Stimulated activated CD4-positive, alpha-beta T cell treated with anti-CD3 and anti-CD28 coated beads, Interleukin-1b, Interleukin-23, amount 100 ng/mL, for 4 hours (primary cell): ENCODE measurements at places on chromosomes 7 and 10.
A peak's percentile ranks its signal among the peaks of the same experiment; 100 is the strongest.

DNA sequence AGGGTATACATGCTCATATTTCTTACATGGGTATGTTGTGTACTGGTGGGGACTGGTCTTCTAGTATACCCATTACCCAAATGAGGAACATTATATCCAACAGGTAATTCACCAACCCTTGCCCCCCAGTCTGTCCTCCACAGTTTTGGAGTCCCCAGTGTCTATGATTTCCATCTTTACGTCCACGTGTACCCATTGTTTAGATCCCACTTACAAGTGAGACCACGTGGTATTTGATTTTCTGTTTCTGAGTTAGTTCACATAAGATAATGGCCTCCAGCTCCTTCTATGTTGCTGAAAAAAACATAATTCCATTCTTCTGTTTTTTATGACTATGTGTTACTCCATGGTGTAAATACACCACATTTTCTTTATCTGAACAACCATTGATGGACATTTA lies 49.3 kb upstream of the CYP2C9 start:
- no peak for DNase-seq

DNA sequence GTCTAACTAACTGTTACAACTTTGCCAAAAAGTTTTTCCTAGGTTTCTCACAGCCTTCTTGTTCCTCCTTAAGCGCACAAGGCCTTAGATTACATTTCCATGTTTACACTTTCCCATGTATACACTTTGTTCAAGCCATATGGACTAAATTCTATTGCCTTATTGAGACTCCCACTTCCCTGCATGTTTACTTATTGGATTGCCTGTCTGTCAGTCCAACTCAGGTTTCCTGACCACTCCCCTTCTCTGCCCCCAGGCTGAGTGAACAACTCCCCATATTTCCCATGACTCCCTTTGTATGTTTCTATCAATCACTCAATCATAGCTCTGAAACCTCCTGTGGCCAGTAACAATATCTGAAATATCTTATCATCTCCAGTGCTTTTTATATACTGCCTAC lies 43.0 kb downstream of the SLC25A40 start:
- no peak for DNase-seq

DNA sequence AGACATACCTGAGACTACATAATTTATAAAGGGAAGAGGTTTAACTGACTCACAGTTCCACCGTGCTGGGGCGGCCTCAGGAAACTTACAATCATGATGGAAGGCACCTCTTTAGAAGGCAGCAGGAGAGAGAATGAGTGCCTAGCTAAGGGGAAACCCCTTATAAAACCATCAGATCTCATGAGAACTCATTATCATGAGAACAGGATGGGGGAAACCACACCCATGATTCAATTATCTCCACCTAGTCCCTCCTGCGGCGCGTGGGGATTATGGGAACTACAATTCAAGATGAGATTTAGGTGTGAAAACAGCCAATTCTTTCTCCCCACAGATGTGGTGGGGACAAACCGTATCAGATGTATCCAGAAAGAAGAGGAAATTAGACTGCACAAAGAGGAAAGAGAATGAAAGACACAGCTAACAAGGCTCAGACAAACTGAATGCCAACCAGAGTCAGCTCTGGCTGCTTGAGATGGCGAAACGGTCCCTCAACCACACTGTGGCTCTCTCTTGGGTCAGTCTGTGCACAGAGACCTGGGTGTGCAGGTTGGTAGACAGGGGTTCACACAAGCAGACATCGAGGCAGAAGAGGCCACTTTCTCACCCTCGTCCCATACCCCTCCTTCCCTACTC lies 375.6 kb downstream of the SFMBT2 start:
- peak; percentile 8 for DNase-seq

DNA sequence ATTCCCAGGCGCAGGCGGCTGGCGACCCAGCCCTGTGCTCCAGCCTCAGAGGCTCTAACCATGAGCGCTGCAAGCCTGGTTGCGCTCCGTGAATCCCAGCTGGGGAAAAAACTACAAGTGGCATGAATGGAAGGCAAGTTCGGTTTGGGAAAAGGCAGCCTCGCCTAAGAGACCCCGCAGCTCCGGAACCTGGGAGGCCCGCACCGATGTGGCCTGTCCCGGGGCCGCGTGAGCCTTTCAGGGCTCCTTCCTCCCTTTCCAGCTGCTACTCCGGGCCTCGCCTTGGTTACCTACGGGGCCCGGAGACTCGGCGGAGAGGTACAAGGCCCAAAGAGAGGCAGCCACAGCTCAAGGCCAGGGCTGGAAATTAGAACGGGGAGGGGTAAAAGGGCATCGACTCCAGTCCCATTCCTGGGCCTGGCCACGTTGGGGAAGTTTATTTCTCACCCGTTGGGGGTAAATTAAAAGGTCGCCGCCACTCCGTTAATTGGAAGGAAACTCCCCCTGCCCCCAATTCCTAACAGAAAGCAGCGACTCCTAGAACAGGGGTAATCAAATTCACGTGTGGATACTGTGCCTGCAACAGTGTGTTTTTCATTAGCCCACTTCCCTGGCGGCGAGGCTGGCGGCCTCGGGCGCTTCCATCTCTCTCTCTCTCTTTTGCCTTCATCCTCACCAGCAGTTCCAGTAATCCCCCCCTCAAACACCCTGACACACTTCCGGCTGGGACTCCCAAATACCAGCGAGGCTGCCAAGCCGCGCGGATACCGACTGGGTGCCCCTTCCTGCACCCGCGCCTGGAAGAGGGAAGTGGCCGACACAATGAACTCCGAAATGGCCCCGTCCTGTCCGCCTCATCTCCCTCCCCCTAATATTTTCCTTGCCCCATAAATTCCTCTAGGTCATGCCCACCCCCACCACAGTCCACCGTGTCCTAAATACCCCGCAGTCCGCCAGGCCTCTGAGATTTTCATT lies 1.5 kb upstream of the HOXA9 start:
- DNase-seq: no peak

DNA sequence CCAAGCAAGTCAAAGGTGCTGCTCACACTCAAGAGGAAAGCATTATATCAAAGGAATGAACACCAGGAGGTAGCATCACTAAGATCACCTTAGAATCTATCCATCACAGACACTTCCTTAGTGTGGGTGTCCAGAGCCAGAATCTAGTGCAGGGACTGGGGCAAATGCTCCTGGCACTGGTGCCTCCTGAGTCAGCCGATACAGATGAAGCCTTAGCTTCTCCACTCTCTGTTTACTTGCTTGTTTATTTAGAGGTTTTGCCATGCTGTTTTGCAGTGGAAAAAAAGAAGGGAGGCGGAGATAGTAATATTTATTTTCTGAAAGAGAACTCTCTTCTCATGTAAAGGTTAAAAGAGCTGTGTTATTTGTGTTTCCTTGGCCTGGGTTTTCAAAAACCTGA lies 303.1 kb downstream of the WDR11 start:
- DNase-seq: no peak

GRCh38 chr7:131249483-131249882 lies 78.2 kb upstream of the MKLN1 start:
- DNase-seq: no peak

DNA sequence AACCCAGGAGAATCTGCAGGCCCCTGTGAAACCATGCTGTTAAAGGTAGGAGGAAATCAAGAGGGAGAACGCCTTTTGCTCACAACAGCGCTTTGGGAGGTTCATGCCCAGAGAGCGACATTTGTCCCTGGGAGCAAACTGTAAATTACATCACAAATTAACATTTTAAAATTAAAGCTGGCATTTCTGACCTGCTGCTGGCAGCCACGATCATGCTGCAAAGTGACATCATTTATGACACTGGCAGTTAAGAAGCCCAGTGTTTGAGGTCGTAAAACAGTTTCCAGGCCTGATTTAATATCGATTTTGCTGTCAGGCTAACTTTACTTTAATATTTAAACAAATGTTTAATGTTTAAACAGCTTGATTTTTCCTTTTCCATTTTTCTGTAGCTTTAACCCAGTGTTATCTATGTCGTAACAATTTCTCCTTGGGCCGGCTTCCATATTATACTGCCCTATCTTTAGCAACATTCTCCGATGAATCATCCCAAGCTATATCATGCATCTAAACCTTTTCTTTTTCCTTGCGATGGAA lies 86.5 kb upstream of the NPVF start:
- DNase-seq: no peak

DNA sequence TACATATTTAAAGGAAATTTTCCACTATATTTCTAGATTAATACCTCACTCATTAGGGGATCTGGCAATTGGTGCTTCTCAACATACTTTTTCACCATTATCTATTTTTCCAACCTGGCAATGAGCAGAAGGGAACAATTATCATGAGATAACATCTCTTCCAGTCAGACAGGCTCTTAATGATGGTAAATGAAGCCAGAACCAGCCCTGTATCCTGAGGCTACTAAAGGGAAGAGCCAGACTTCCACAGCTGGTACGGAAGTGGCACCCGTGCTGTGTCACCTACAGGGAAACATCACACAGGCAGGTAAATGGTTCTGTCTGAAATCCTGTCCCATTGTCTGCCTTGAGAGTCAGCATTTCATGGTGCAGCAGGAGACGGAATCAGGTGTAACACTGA lies 75.9 kb downstream of the ELMO1 start:
- DNase-seq: no peak

GRCh38 chr10:114261076-114261475 lies 22.0 kb downstream of the VWA2 start:
- DNase-seq: no peak

- no peak for DNase-seq
Measured at GRCh38 chr7:27925573-27926201, 185.7 kb downstream of the TAX1BP1 start.

GRCh38 chr10:4719671-4720070 lies 106.3 kb upstream of the AKR1E2 start:
- no peak for DNase-seq

DNA sequence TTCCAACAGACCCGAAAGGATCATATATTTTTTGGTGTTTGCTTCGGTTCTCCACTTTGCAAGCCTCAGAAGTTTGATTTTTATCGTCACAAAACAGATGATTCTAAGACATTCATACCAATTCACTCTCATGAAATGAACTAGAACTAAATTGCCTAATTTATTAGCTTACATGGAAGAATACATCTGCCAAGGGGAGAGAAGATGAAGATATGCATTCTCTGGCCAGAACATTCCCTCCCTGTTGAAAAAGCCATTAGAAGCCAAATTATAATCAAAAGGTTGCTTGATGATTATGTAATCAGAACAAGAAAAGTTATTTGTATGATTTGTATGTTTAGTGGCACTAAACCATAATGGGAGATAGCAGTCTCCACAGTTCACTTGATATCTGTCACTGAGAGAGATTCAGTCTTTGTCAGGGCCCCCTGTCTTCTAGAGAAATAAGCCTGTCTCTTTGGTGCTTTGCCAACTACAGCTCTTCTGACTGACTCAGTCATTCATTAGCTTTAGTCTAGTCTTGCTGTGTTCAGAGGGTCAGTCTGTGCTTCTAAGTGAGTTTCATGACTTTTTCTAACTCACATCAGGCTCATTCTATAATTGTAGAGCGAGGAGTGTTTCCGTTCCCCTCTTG lies 95.3 kb upstream of the GNAI1 start:
- no peak for DNase-seq

- no peak for DNase-seq
Measured at GRCh38 chr7:84678841-84679240, 484.3 kb upstream of the SEMA3A start.

DNA sequence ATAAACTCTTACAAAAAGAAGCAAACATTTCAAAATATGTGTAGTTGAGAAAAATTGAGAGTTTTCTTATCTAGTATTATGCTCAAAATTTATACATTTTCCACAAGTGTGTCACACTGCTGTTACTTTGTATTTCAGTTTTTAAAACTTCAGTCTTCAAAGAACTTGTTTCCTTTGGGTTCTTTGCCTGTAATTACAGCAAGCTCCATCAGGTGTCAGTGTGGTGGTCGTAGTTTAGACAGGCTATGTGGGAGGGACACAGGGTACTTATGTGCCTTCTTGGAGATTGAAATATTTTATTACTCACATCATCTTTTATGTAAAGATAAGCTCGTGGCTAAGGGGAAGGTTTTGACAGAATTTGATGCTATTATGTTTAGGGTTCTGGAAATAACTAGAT lies 360.5 kb downstream of the FGFR2 start:
- DNase-seq: no peak

GRCh38 chr7:42945821-42946626 lies 13.8 kb downstream of the MRPL32 start:
- DNase-seq: no peak

DNA sequence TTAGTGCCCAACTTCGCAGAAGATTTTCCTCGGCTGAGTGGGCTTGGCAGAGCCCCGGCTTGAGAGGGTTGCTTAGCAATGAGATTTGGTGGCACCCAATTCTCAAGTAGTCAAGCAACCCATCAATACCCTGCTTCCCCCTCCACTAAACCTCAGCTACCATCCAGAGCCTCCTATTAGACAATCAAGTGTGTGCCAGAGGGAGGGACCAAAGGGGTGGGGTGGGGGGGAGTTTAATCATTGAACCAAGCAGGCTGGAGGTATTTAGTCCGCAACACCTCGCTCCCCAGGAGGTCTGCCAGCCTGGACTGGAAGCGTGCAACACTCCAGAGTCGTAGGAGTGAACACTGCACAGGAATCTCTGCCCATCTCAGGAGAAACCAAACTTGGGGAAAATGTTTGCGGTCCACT lies at the start of gene HKDC1:
Gene HKDC1, plus strand, starts transcription at position 292 of the 411 bp plus-strand sequence. Its CDS starts 104 bp downstream, at position 396.
- no peak for DNase-seq

- DNase-seq: no peak
Measured at GRCh38 chr10:88070080-88070880, 206.9 kb downstream of the PTEN start.

DNA sequence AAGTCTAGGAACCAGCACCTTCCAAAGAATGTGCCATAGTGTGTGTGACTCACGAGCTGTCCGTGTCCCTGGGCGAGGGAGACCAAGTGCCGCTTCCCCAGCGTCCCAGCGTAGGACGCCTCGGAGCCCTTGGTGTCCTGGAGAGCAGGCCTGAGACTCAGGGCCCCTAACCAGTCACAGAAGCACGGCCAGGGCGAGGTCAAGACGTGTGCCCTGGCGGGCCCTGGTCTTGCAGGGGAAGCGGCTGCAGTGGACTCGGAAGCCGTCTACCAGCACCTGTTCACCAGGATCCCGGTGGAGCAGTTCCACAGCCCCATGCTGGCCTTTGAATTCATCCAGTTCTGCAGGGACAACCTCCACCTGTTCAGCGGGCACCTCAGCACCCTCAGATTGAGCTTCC lies 10.6 kb downstream of the AP5Z1 start:
- DNase-seq: no peak

DNA sequence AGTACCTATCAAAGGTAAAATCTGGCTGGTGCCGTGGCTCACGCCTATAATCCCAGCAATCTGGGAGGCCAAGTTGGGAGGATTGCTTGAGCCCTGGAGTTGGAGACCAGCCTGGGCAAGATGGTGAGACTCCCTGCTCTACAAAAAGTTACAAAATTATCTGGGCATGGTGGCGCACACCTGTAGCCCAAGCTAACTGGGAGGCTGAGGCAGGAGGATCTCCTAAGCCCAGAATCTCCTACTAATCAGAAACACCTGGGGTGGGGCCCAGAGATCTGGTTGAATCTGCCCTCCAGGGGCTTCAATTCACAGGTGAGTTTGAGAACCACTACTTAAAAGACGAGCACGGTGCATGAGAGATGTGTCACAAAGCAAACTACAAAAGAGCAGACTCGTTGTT lies 2.4 kb downstream of the PLA2G12B start:
- DNase-seq: no peak

- no peak for DNase-seq
Measured at GRCh38 chr10:81995254-81995653, 120.3 kb downstream of the NRG3 start.

- peak; percentile 68 for DNase-seq
Measured at GRCh38 chr10:132248455-132249225, 59.1 kb downstream of the STK32C start.

- no peak for DNase-seq
Measured at GRCh38 chr10:119703903-119704508, 21.8 kb upstream of the INPP5F start.
